ENCODE measurements at places on chromosomes 16 and 17.

- DNase-seq: no peak
Observed at GRCh38 chr17:29214215-29215146, 32.2 kb upstream of the CRYBA1 start.

- no peak for DNase-seq
Observed at GRCh38 chr17:63475491-63476412, 1.1 kb upstream of the ACE start.

GRCh38 chr16:13911306-13911705 is 8.6 kb upstream of the ERCC4 start:
- no peak for DNase-seq

DNA sequence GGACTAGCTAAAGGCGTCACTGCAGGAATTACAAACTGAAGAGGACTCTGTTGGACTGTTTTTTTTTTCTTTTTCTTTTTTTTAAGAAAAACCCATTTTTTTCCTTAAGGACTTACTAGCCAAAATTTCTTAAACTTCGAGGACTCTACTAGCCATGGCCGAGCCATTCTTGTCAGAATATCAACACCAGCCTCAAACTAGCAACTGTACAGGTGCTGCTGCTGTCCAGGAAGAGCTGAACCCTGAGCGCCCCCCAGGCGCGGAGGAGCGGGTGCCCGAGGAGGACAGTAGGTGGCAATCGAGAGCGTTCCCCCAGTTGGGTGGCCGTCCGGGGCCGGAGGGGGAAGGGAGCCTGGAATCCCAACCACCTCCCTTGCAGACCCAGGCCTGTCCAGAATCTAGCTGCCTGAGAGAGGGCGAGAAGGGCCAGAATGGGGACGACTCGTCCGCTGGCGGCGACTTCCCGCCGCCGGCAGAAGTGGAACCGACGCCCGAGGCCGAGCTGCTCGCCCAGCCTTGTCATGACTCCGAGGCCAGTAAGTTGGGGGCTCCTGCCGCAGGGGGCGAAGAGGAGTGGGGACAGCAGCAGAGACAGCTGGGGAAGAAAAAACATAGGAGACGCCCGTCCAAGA is 878 bp downstream of the HEXIM1 start:
- peak; percentile 46 for DNase-seq

GRCh38 chr16:50844840-50845239 is 103.0 kb downstream of the CYLD start:
- no peak for DNase-seq

- DNase-seq: no peak
Observed at GRCh38 chr17:37465069-37465616, 24.5 kb upstream of the DUSP14 start.

DNA sequence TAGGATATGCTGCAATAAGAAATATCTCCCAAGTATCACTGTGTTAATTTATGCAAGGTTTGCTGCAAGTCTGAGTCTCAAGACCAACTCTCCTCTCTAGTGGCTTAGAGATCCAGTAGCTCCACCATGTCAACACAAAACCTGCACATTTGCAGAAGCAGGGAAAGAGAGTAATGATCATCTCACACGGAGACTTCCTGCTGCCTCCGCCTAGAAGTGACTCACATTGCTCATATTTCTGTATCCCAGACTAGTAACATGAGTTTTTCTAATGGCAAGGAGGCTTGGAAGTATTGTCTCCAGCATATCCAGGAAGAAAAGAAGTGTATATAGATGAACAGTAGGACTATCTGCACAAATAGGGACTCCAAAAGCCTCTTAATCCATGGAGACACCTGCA is 15.0 kb upstream of the IRX6 start:
- no peak for DNase-seq

GRCh38 chr16:81673432-81673831 is 105.7 kb upstream of the PLCG2 start:
- no peak for DNase-seq

DNA sequence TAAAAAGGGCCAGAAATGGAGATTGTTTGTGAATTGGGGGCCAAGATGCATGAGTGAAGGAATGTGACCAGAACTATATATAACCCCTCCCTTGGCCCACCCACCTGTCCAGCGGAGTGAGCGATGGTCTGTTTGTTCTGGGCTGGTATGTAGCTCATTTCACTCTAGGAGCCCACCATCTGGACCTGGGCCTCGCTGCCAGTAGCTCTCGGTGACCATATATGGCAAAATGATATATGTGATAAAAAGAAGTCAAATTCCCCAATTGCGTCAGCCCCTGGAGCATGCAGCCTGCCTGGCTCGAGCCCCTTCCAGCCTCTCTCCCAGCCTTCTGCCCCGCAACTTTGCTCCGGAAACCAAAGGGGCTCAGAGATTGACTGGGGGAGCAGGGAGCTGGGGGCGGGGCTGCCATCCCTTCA is 47.3 kb downstream of the CCDC42 start:
- no peak for DNase-seq

GRCh38 chr17:55284001-55284884 is 19.5 kb downstream of the HLF start:
- no peak for DNase-seq

- no peak for DNase-seq
Observed at GRCh38 chr16:83269048-83269447, 538.7 kb upstream of the HSBP1 start.

DNA sequence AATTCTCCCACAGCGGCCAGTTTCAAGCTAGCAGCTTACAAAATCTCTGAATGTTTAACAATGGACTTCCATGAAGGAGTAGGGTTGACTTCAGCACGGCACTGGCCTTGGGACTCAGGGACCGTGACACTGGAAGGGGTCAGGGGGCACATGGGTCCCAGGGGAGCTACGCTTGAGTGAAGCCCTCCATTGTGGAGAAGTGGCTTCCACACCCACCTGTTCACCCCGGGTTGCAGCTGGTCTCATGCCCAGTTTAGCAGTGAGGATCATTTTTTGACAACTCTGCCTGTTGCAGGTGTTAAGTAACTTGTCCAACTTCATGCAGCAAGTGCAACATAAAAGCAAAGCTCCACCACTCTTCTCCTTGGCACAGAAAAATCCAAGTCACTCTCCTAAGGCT is 510.2 kb downstream of the CDH13 start:
- DNase-seq: no peak

- no peak for DNase-seq
Observed at GRCh38 chr17:9331279-9332131, 244.1 kb downstream of the STX8 start.

- no peak for DNase-seq
Observed at GRCh38 chr17:28999206-28999605, 6.6 kb downstream of the SEZ6 start.

- no peak for DNase-seq
Observed at GRCh38 chr17:4304417-4305027, 40.7 kb upstream of the ANKFY1 start.

DNA sequence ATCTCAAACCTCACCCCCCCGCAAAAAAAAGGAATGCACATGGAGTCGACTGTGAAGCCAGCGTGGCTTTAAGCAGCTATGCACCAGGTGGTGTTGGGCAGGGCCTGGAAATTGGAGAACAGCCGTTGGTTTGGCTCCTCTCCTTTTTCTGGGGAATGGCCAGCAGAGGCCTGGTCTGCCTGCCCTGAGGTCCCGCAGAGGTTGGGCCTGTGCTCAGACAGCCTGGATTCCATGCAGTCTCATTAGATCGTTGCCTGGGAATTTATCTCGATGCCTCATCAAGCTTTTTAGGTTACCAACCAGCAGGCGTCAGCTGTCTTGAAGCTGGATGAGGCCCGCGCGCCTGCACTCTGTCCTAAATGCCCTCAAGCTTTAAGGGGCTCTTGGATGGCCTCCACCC is 9.8 kb downstream of the SLC12A3 start:
- DNase-seq: no peak

- DNase-seq: no peak
Observed at GRCh38 chr17:66506641-66507040, 204.2 kb downstream of the PRKCA start.

DNA sequence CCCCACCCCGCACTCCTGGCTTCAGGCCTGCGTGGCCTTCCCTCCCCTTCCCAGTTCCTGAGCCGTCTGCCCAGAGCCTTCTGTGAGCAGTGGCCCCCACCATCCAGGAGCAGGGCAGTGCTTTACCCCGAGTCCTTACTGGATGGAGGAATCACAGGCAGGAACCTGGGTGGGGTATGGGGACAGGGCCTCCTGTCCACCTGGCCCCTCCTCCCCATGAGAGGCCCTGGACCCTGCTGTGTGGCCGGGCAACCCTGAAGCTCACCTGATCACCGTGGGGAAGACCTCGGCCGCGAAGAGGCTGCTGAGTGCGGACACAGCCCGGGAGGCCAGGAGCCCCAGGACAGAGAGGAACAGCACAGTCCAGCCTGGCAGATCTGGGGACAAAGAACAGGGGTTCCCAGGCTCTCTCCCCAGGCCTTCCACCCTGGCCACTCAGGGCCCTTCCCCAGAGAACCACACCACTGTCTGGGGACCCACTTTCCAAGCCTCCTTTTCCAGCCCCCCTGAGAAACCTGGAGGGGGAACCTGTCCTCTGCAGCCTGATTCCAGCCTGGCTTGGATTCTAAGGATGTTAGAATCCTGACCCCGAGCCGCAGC is 3.2 kb downstream of the SLC22A31 start:
- no peak for DNase-seq

DNA sequence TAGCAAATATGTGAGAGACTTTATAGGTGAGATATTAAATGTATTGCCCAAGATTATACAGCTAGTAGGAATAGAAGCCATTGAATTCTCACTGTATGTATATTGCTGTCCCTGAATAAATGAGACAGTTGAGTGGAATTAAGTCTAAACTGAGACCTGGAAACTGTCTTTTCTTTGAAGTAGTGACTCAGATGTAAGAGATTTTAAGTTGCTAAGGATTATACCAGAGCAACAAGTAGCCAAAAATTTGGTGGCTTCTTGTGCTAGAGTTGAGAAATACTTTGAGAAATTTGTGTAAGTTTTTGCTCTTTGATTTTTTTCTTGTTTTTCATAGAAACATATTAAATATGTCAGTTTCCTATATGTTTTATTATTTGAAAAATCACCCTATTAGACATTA is 58.7 kb downstream of the TANC2 start:
- no peak for DNase-seq

- no peak for DNase-seq
Observed at GRCh38 chr16:30022887-30023286, at the start of gene C16orf92. Gene C16orf92 (plus strand): TSS chr16:30023198. CDS start chr16:30023341, 143 bp downstream.

- no peak for DNase-seq
Observed at GRCh38 chr17:45231481-45232116, 9.9 kb downstream of the FMNL1 start.

DNA sequence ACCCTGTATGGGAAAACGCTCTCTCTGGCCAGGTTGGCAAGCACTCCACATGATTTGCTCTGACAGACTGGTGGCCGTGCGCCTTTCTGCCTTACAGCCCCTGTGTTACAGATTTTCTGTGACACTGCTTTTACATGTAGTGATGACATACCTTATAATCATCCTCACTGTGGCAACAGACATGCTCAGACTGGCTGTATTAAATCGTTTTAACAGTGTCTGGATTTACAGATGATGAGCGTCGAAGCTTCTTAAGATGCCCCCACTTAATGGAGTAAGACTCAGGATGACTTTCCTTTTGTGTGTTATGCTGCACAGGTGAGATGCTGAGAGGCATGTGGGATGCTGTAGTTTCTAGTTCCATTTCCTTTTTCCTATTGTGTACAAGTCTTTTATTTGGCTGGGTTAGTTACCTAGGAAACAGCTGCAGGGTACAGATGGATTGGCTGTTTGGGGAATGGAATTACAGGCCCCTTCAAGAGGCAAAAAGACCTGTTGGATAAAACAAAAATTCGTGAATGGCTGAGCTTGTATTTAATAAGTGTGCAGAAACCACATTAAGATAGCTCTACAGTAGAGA is 20.9 kb upstream of the VWA3A start:
- DNase-seq: no peak

GRCh38 chr17:51152766-51153209 is 571 bp upstream of the NME1 start:
- no peak for DNase-seq

- DNase-seq: no peak
Observed at GRCh38 chr16:1607971-1608370, 3.9 kb downstream of the IFT140 start.

All from NCI-H510A (cell line).